ENCODE measurements at places on chromosomes 1 and 21.

DNA sequence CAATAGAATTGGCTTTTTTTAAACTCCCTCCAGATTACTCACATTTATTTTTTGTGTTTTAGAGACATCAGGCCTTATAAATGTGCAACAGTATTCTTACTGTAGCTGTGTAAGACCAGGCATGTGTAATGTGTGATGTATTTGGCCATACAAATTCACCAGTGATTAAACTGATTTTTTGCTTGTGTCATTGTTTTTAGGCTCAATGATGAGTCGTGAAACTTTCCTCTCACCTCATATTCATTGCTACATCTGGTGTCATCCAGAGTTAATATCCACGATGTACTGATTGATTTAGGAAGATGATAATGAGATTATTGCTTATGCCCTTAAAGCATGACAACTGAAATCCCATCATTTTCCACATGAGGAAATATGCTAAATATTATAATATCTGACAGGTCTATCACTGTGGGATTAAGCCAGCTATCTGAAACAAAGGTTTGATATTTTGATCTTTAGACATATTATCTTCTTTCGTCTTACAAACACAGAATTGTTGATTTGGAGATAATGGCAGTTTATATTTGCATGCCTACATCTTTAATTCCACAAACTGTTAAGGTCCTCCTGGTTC, 487.9 kb downstream of the PTBP2 start:
- DNase-seq = no peak

DNA sequence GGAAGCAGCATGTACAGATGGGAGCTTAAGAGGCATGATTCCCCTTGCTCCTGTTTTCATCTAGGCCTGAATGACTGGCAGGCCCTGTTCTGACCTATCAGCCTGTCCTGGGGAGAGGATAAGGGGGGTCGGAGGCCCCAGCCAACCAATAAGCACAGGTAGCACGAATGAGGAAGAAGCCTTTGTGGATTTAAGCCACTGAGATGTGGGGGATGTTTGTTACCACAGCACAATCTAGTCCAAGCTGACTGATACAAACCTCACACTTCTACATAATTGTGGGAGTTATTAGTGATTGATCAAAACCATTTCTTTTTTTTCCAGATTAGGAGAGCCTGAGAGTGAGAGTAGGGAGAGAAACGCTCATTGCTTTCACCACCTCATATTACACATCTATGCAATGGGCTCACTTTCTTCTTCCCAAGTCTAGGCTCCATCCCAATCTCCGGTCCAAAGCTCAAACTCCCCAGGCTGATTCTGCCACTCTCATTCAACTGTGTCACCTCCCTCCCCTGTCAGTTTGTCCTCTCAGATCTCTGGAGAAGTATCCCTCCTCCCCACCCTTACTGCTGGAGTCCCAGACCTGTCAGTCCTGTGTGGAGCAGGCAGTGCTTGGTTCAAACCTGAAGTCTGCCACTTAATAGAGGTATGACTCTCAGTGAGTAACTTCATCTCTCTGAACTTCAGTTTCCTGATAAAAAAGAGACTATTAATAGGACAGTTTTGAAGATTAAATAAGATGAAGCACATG, 220.5 kb downstream of the PTPRU start:
- DNase-seq = no peak

DNA sequence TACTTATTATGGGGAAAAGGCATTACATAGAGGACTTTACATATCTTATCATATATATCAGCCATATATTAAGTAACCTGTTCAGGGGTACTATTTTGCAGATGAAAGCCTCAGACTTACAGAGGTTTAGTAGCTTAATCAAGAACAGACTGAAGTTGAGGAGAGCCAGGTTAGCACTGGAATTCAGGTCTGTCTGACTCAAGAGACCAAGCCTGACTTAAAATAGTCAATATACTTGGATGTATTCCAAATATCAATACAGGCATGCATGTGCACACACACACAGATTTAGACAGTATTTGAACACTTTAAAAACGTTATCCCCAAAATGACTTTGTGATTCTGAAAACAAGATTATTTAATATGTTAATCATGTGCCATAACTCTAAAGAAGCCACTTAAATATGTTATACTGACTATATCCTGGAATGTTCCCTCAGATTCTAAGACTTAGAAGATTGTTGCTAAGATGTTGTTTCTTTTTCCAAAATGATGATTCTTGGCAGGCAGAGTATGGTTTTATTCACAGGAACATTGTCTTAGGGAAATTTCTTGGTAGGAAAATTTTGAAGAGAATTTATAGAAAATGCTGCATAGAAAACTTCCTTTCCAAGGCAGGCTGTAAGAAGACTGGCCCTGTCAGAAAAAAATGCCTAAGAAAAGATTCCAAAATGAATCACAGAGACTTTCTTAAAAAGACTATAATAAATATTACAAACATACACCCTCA, 61.6 kb downstream of the ADAMTS1 start:
- no peak for DNase-seq

GRCh38 chr1:61078618-61079295, 3.6 kb upstream of the NFIA start:
- DNase-seq = no peak

- no peak for DNase-seq
Observed at GRCh38 chr1:149978547-149979023, 31.9 kb downstream of the OTUD7B start.

GRCh38 chr1:21626921-21627339, 42.2 kb downstream of the RAP1GAP start:
- no peak for DNase-seq
